Stimulated activated CD4-positive, alpha-beta T cell treated with anti-CD3 and anti-CD28 coated beads, Interleukin-1b, Interleukin-23, amount 100 ng/mL, for 24 hours (primary cell): ENCODE measurements at places on chromosomes 11 and 22.

DNA sequence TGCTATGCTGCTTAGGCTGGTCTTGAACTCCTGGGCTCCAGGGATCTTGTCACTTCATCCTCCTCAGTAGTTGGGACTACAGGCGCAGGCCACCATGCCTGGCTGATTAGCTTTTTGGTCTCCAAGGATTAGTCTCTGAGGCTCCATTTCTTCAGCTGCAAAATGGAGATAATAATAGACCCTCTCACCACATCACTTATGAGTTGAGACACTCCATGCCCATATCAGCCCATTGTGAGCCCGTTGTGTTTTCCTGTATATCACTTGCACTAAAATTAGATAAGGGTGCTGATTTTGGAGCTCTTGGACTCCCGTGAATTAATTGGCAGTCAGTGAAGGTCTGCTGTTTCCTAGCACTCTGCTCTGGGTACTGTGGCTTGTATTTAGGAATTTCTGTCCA, 36.0 kb downstream of the DEPDC5 start:
- no peak for DNase-seq

DNA sequence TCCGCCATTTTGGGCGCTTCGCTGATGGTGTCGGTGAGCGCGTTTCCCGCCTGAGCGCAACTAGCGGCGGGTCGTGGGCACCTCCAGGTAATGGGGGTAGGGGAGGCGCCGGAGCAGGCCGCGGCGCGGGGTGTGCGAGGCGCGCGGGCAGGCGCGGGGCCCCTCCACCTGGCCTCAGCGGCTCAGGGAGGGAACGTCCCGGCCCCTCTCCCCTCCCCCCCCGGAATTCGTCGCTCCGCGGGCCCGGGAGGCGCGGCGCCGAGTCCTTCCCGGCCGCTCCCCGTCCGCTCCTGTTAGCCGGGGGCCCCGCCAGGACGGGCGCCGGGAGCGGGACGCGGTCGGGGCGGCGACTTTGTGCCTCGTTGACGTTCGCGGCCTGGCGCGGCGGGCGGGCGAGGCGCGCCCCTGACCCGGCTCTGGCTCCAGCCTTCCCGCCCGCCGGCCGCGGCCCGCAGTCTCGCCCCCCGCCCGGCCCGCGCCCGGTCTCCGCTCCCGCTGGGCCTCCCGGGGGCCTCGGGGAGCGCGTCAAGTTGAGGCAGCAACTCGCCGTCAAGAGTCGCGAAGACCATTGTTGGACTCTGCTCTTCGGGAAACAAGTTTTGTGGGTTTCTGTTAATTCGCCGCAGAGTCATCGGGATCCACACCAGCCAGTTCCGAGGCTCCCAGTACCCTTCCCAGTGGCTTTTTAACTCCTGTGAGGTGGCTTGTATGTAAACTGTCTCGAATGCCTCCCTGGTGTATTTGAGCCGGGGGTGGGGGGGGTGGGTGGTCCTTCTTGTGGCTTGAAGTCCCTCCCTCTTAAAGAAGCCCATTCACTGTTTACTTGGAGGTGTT, at the start of gene PPP6R3:
PPP6R3 (plus strand) TSS at position 12 of the 834 bp plus-strand sequence. CDS start 76,913 bp downstream, outside the sequence.
- DNase-seq = peak; percentile 41

- DNase-seq = no peak
Measured at GRCh38 chr11:68002938-68003845, 705 bp downstream of the UNC93B1 start.

- DNase-seq = no peak
Measured at GRCh38 chr11:62954478-62954877, 30.3 kb downstream of the SLC22A6 start.
